ENCODE measurements at places on chromosomes 4 and X.

- H3K36me3 ChIP-seq = peaks cover 51% of the 10 kb centered on the region
- no peak overlapping the region for H3K4me3 ChIP-seq
- H3K27me3 ChIP-seq = no peaks in the 10 kb centered on the region
- H3K4me1 ChIP-seq = no peaks in the 10 kb centered on the region
- no peak for DNase-seq
Measured at GRCh38 chr4:106231931-106232330, 84.1 kb downstream of the TBCK start.

DNA sequence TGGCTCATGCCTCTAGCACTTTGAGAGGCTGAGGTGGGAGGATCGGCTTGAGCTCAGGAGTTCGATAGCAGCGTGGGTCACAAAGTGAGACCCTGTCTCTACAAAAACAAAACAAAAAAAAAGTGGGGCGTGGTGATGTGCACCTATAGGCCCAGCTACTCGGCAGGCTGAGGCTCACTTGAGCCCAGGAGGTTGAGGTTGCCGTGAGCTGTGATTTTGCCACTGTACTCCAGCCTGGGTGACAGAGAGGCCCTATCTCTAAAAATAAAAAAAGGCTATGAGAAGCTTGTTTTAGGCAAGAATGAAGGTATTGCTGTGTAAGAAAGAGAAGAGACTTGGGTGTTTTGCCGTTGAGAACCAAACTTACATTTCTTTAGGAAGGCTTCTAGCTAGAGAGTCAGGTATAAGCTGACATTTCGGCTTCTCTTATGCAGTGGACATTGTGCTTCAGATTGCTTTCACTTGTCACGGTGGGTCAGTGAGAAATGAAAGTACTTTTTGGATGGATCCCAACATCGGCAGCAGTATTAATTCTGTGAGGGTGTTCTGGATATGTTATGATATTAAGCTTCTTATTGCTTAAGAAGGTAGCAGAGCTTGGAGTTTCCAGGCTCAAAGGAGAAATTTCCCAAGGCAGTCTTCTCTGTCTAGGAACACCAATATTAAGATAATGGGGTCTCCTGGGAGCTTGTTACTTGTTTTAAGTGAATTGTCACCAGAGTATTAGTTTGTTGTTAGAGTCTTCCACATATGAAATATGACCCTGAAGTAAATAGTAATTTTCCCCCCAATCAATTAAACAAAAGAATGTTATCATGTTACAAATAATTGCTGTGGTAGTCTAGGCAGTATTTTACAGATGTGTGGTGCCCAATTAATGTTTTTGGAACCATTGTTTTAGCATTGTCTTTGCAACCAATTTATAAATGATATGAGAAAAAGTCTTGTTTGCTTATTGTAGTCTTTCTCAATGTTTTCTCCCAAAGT, 17.6 kb downstream of the TMEM131L start:
- DNase-seq = no peak
- no peaks in the 10 kb centered on the region for H3K27me3 ChIP-seq
- peaks cover 40% of the 10 kb centered on the region for H3K4me1 ChIP-seq
- no peak overlapping the region for H3K27ac ChIP-seq

- no peaks in the 10 kb centered on the region for H3K27me3 ChIP-seq
- H3K27ac ChIP-seq = no peak overlapping the region
- no peaks in the 10 kb centered on the region for H3K36me3 ChIP-seq
- H3K4me3 ChIP-seq = no peak overlapping the region
- DNase-seq = no peak
Measured at GRCh38 chrX:53039236-53039635, 9.4 kb upstream of the GPR173 start.

- no peak overlapping the region for H3K4me3 ChIP-seq
- DNase-seq = no peak
- no peak overlapping the region for H3K27ac ChIP-seq
- H3K36me3 ChIP-seq = no peaks in the 10 kb centered on the region
- H3K27me3 ChIP-seq = no peaks in the 10 kb centered on the region
Measured at GRCh38 chrX:17291171-17291900, 83.7 kb upstream of the NHS start.

DNA sequence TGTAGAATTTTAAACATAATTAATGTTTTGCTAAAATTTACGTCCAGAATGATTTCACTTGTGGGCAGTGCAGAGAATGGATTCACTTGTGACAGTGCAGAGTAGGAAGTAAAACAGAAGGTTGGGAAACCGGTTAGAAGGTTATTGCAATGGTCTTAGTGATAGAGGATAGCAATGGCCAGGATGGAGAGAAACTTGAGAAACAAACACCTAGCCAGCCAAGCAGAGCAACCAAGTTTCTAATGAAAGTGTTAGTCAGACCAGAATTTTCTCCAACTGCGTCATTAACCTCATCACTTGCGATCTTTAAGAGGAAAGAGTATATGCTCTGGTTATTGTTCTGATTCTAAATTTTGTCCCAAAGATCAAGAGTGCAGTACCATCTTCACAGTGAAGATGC, 50.0 kb upstream of the TBC1D9 start:
- no peak overlapping the region for H3K27ac ChIP-seq
- DNase-seq = no peak
- no peak overlapping the region for H3K4me3 ChIP-seq
- no peaks in the 10 kb centered on the region for H3K36me3 ChIP-seq
